ENCODE measurements at places on chromosomes 12 and 14.

DNA sequence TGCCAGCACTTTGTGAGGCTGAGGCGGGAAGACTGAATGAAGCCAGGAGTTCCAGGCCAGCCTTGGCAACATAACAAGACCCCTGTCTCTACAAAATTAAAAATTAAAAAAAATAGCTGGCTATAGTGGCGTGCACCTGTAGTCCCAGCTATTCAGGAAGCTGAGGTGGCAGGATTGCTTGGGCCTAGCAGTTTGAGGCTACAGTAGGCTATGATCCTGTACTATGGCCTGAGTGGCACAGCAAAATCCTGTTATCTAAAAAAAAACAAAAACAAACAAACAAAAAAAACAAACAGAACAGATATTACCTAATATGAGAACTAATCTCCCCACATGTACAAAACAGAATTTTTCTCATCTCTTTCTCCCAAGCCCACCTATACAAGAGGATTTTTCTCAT lies 15.7 kb downstream of the TMEM116 start:
- DNase-seq = no peak

DNA sequence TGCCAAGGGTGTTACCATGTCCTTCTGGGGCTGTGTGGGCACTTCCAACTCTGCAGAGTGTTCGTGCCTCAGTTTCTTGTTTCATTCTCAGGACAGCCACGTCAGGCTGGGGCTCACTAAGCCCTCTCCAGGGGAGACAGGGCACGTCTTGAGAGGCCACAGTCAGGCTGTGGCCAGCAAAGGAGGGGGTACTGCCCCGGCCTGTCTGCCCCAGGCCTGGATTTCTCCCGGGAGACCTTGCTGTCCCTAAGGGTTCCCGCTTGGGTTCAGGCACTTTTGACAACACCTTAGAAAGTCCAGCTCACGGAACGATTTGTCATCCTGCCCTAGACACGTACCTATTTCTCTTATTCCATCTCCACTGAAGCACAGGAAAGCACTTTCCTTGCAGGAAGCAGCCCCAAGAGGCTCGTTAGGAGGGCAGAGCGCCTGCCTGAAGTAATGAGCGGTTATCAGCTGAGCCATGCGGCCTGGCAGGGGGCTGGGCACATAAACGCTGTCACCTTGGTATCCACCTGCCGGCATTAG lies 290.4 kb upstream of the RTL1 start:
- no peak for DNase-seq

- DNase-seq = no peak
Measured at GRCh38 chr14:46487582-46488350, 163.8 kb downstream of the RPL10L start.

DNA sequence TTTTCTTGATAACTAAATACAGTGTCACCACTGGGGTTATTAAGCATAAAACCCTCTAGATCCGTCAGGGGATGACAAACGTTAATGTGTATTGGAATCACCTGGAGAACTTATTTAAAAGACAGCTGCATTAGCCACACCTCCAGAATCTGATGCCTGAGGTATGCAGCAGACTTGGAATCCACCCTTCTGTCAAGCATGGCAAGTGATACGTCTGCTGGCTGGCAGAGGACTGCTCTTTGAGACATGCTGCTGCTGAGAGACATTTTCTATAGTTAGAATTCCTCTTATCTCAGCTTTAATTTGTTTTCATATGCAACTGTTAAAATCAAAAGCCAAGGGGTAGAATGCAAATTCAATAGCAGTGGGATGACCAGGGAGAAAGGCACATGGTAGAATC lies 496.3 kb downstream of the NELL2 start:
- no peak for DNase-seq

DNA sequence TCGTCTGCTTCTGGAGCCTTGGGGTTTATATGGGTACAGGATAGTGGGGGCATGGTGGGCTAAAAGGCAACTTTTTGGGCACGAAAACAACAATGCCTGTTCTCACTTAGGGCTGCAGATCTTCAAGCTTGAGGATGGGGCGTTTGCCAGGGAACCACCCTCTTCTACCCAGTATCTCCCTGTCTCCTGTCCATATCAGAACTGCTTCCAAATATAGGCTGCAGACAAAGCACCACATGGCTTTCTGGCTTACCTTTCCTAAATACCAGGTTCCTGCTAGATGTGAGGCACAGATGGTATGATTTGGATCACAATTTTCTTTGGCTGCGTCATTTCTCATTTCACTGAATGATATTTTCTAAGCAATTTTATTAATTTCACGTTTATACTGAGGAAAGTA lies 70.4 kb downstream of the CMAS start:
- no peak for DNase-seq

DNA sequence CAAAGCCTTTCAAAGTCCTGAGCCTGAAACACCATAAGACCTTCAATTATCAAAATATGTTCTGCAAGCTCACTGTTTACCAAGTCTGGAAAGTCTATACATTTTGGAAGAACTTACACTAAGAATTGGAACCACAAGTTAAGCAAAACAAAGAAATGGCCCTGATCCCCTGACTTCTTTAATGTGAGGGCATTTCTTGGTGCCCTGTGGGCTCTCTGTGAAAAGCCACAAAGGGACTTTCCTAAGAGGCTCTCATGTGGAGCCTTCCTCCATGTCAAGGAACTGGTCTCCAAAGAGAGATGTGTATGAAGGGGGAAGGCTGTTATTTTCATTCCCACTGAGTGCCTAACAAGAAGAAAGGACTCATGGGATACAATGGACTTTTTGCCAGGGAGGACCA lies 13.5 kb upstream of the MYH6 start:
- no peak for DNase-seq

GRCh38 chr12:64808110-64808509 lies 16.3 kb upstream of the TBC1D30 start:
- no peak for DNase-seq

GRCh38 chr14:53380867-53381225 lies 227.7 kb upstream of the DDHD1 start:
- no peak for DNase-seq

DNA sequence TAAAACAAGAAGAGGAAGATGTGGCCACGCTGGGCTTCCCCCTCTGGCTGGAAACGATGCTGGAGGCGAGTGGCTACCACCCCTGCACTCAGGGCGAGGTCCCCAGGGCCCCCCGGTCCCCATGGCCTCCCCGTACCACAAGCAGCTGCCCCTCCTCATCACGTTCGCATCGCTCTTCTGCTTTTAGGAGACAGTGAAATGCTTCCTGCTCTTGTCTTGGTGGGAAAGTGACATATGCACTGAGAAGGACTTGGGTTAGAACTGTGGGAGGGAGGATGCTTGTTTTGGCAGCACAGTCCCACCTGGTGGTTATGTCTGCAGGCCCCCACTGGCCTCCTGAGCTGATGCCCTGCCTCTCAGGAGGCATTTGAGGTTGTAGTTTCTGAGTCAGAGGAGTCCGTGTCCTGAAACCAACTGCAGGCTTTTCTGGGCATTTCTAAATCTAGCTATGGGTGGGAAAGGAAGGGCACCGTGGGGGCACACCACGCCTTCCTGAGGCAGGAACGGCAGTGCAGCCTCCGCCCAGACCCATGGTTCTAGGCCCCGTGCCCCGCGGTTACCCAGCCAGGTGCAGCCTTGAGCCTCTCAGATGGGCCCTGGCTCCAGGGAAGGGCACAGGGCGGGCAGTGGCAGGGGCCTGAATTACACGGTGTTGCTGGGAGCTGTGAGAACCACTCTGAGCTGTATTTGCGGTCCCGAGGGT lies 139.3 kb downstream of the ADGRD1 start:
- no peak for DNase-seq

DNA sequence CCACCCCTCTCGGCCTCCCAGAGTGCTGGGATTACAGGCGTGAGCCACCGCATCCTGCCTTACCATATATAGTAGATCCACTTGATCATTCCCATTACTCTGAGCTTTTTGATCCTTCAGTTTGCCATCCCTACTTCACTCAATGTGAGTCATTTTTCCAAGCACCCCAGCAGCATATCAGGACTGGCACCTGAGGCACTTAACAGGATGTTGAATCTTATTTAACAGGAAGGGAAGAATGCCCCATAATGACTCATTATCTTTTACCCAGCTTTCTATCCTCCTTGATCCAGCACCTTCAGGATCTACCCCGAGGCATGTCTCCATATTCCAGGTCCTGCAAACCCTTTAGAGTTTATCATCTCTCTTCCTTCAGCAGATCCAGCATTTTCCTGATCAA lies 84.9 kb upstream of the CMKLR1 start:
- no peak for DNase-seq

DNA sequence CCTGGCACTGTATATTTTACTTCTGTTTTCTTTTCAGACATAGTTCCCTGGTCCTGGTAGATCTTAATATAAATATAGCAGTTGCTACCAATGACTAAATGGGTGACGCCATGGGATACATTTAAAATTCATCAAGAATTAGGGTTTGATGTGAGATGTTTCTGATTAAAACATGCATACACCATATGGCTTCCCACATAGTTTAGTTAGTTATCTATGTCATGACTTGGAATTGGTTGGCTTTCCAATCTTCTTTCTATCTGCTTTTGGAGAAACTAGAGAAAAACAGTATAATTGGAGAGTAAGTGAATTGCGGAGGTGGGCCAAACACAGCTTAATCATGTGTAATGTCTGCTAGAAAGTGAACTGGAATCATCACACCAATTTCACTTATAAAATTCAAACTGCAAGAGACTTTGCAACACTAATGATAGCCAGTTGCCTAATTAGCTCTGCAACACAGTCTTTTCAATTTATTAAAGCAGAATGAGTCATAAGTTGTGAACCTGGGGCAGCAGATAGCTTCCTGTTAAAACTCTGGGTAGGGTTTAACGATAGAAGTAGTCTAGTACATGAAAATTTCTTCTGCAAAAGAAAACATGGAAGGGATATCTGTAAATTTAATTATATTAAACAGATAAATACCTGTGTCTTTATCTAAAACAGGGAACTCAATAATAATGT lies 295.2 kb downstream of the SLC16A7 start:
- no peak for DNase-seq

GRCh38 chr12:5318874-5319273 lies 113.0 kb upstream of the NTF3 start:
- no peak for DNase-seq

GRCh38 chr12:53232646-53233461 lies 845 bp upstream of the RARG start:
- DNase-seq = no peak

DNA sequence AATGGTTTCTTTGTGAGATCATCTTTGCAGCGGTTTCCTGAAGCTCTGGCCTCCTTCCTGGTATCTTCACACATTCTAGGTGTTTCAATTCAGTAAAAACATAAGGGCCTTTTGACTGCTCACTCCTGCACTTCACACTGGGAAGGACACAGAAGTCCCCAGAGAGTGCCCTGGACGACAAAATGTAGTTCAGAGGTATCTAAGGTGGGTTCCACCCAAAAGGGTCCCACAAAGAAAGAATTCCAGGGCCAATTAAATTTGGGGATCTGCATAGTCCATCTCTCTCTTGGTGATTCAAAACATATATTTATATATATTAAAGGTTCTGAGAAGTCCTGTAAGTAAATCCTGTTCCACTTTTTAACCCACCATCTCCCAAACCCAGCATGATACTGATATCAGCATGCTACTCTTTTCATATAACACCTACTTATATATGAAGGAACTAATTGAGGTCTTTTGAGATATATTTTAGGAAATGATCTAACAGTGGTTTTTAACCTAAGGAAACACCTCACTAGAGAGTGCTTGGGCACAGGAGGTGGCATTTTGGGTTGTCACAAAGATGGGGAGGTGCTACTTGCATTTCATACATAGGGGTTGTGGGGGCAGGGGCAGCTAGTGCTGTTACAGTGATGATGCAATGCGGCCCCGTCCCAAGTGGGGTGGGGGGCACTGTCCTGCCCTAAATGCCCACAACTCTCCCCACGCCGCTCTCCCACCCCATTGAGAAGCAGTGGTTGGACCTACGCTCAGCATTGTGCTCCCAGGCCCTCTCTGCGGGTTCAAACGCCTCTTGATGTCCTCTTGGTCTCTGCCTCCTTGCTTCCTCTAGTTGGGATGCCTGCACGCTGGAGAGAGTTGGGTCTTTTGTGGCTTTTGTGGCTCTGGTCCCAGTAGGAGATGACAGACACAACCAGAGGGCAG lies 109.4 kb downstream of the ARF6 start:
- peak; percentile 29 for DNase-seq

- DNase-seq = no peak
Measured at GRCh38 chr12:95446506-95446900, 27.4 kb upstream of the METAP2 start.

DNA sequence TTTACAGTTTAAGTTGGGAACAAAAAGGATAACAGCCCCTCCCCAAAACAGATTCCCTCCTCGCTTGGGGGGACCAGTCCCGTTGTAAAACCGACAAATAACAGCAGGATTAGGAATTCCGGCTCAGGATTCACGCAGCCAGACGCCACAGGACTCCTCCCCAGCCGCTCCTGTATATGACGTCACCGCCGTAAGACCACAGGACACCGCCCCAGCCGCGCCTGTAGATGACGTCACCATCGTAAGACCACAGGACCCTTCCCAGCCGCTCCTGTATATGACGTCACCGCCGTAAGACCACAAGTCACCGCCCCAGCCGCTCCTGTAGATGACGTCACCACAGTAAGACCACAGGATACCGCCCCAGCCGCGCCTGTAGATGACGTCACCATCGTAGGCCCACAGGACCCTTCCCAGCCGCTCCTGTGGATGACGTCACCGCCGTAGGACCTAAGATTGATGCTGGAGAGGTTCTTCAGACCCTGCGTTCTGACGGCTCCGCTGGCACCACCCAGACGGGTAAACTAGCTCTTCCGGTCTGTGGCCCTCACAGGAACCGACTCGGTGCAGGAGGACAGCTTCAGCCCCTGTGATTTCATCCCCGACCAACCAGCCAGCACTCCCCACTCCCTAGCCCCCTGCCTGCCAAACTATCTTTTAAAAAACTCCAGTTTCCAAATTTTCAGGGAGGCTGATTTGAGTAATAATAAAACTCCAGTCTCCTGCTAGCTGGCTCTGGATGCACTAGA lies 43.9 kb upstream of the FBRSL1 start:
- no peak for DNase-seq

DNA sequence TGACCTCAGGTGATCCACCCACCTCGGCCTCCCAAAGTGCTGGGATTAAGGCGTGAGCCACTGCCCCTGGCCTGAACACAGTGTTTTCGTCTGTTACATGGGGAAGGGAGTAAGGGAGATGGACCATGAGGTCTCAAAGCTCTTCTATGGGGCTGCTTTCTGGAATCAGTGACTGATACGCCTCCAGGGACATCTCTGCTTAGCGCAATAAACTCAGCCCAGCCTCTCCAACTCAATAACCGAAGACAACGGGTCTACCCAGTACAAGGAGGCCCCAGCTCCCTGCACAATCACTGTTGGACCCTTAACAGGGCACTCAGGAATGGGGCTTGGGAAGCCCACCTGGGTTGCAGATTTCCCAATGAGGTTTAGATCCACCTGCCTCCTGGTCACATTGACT lies 42.6 kb upstream of the CHGA start:
- no peak for DNase-seq

DNA sequence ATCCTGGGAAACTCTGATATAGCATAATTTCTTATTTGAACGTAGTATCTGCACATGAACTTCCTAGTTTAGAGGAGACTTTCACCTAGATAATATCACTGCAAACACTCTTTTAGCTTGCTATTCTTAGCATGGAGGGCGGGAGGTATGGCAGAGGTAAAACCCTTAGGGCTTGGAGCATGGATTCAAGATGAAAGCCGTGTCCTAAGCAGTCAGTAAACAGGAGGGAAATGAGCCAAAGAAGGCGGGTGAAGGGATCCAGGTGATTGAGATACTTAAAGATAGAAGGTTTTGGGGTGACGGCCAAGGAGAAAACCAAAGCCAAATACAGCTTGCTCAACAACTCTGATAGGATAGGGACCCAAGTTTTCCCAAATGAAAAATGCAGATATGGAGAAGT lies 107.1 kb upstream of the BCAT1 start:
- DNase-seq = no peak

All from activated CD8-positive, alpha-beta memory T cell treated with anti-CD3 and anti-CD28 coated beads for 1 hour (primary cell).